Activated naive CD8-positive, alpha-beta T cell treated with anti-CD3 and anti-CD28 coated beads for 36 hours (primary cell): ENCODE measurements at places on chromosomes 3 and 15.
A peak's percentile ranks its signal among the peaks of the same experiment; 100 is the strongest.

DNA sequence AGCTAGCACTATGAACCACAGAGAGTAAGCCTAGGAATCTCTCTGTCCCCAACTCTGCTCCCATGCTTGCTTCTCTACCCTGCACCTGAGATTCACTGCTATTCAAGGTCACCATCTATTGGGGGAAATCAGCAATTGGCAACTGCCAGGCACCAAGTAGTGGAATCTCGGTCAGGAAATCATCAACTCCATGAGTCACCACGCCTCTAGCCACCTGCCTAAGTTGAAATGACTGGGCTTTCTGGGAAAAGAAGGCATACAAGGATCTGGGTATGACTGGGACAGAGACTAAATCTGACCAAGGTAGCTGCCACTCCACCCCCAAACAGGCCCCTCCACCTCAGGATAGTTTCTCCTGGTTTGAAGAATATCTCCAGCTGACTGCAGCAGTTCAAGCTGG, 464.1 kb upstream of the CBLB start:
- H3K36me3 ChIP-seq = peaks cover 15% of the 10 kb centered on the region
- H3K4me3 ChIP-seq = peak overlapping the region; percentile 34
- DNase-seq = peak; percentile 65
- peak overlapping the region; percentile 94 for H3K27ac ChIP-seq

DNA sequence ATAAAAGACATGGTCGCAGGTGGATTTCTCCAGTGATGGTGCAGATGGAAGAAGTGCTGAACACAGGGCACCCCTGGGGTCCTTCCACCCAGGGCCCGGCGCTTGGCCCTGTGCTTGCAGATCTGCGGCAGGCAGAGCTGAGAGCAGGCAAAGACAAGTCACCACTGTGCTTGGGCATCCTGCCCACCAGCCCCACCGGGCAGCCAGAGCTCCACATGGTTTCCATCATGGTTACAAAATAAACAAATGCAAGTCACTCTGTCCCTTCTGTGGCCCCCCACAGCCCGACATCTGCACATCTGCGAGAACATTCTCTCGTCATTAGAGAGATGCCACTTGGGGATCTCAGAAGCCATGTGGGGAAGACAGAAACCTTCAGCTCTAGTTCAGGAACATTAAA, 37.6 kb upstream of the SFMBT1 start:
- H3K4me3 ChIP-seq = no peak overlapping the region
- no peak for DNase-seq
- no peaks in the 10 kb centered on the region for H3K36me3 ChIP-seq

DNA sequence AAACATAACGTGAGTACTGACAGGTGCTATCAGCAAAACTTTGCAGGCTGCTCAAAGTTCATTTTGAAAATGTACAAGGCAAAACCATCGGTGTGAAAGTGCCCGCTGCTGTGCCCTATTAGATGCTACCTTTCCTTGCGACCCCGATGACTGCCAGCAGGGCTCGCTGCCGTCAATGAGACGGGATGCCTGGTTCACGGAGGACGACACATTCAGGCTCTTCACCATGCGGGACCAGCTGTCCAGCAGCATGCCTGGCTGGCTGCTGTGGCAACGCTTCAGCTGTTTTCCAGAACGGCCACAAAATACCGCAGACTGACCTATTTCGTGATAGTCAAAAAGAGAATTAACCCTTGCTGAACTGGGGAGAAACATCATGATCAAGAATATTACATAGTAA, 92.7 kb upstream of the OCA2 start:
- DNase-seq = no peak
- no peaks in the 10 kb centered on the region for H3K27me3 ChIP-seq
- H3K4me3 ChIP-seq = no peak overlapping the region
- H3K36me3 ChIP-seq = peaks cover 22% of the 10 kb centered on the region

- no peak overlapping the region for H3K4me3 ChIP-seq
- peaks cover 28% of the 10 kb centered on the region for H3K4me1 ChIP-seq
- H3K27me3 ChIP-seq = peaks cover 77% of the 10 kb centered on the region
- no peaks in the 10 kb centered on the region for H3K36me3 ChIP-seq
These were observed 3.5 kb upstream of the PCSK6 start for GRCh38 chr15:101492766-101493692.

- H3K4me3 ChIP-seq = no peak overlapping the region
- no peak overlapping the region for H3K27ac ChIP-seq
These were observed 830.3 kb downstream of the ROBO1 start for GRCh38 chr3:78937475-78937874.

DNA sequence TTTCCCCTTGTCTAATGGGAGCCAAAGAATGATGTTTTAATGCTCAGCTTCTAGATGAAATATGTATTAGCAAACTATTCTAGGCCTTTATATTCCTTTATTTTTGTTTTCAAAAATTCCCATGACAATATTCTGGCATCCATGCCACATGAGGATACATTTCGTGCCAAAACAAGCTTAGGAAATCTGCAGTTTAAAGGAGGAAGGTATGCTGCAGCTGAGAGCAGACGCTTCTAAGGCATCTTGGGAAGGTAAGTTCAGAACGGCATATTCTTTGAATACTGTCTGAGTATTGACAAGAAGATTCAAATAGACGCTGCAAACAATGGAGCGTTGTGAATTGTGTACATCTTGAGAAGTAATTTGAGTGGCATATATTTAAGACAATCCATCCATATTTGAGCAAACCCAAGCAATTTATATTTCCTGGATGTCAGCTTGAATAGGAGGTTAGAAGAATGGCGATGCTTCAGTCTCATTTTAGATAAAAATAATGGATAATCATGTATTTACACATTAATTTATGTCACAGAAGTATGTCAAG, 158.6 kb downstream of the RAP2B start:
- H3K27ac ChIP-seq = peak overlapping the region; percentile 84
- H3K4me1 ChIP-seq = peaks cover 18% of the 10 kb centered on the region
- H3K36me3 ChIP-seq = no peaks in the 10 kb centered on the region
- DNase-seq = no peak
- no peaks in the 10 kb centered on the region for H3K27me3 ChIP-seq

DNA sequence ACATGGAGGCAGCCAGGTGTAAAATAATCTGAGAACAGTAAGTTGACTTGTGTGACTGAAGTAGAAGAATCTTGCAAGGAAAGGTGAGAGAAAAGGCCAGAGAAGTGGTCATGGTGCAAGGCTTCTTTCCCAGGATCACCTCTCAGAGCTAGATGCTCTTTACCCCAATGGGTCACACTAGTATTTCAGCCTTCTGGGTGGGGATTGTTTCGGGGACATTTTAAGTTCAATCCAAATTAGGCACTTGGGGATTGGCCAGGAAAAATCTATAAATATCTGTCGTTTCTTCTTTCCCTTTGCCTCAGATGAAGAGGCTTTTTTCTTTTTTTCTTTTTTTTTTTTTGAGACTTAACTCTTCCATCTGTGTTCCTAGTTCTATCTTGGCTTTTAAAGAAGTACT, 188.0 kb downstream of the KLHL25 start:
- no peak for DNase-seq
- H3K27me3 ChIP-seq = no peaks in the 10 kb centered on the region
- peak overlapping the region; percentile 60 for H3K27ac ChIP-seq
- peaks cover 29% of the 10 kb centered on the region for H3K36me3 ChIP-seq
- no peak overlapping the region for H3K4me3 ChIP-seq

- H3K4me3 ChIP-seq = no peak overlapping the region
- H3K27me3 ChIP-seq = no peaks in the 10 kb centered on the region
- no peaks in the 10 kb centered on the region for H3K36me3 ChIP-seq
- H3K27ac ChIP-seq = no peak overlapping the region
- H3K4me1 ChIP-seq = no peaks in the 10 kb centered on the region
These were observed 284.5 kb downstream of the ZNF385D start for GRCh38 chr3:21466476-21466875.
